Activated T-helper 9 cell treated with anti-CD3 and anti-CD28 coated beads, Interleukin-2, amount 50 U/mL, for 16 hours (primary cell): ENCODE measurements at places on chromosomes 4 and X.

- DNase-seq: peak; percentile 2
Measured at GRCh38 chr4:104494822-104495559, at the start of gene CXXC4. TSS of gene CXXC4 (minus strand) at chr4:104494894. CDS start at chr4:104491802, 3,092 bp downstream.

DNA sequence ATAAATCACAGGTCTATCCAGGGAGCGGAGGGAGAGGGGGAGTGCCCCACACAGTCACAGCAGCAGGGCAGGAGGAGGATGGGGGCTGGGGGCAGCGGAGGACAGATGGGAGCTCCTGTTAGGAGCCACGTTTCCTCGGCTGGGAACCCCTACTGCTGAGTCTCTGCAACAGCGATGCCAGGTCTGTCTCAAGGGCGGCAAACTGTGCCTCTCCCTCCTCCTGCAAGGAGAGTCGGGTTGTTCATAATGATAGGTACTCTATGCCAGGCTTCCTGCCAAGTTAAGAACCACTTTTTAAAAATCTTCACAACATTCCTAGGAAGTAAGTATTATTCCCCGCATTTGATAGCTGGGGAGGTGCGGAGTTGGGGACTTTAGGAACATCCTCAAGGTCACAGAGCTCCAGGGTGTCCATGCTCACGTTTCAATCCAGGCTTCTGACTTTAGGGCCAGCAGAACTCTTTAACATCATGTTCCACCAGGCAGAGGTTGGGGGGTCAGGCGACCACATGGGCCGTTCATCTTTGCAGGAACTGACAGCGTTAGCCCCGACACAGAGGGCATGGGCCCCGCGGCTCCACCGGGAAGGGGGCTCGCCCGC is 98.3 kb upstream of the MAML3 start:
- DNase-seq: no peak

DNA sequence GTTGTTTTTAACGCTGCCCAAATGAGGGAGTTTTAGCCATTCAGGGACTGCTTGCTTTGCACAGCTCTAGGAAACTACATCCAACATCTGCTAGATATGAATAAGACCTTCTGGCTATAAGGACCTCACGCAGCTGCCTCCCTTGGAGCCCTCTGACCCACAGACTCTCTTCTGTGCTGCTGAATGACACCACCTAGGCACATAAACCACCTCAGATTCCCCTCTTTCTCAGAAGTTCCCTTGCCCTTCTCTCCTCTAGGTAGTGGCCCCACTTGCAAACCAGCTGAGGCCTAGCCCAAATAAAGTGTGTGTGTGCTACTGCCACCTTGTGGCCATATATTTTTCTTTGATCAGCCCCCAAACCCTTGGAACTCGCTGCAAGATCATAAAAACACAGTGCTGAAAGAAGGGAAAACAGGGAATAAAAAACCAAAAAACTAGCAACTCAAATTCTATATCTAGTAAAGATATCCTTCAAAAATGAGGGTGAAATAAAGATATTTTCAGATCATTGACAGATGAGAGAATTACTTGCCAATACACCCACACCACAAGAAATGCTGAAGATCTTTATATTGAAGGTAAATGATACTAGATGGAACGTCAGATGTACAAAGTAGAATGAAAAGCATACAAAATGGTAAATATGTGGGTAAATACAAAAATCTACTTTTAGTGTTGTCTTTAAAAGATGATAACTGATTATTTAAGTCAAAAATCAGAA is 265.9 kb downstream of the ADAMTS3 start:
- no peak for DNase-seq

- DNase-seq: no peak
Measured at GRCh38 chrX:110089656-110090403, 86.9 kb downstream of the TMEM164 start.

DNA sequence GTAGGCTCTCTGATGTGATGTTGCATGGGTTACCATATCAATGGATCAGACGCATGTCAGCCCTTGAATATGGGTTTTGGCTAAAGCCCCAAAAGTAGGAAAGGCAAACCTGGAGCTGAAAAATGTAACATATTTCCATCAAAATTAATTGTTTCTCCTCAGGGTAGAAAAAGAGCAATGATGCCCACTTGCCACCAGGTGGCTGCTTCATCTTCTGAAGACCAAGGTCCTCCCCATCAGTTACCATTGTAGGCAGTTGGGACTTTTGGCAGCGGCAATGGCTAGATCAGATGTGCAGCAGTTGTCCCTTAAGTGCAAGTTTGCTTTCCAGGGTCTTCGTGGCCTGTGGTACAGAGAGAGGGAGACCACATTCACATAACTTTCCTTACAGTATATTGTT is 118.2 kb downstream of the NAF1 start:
- DNase-seq: no peak

DNA sequence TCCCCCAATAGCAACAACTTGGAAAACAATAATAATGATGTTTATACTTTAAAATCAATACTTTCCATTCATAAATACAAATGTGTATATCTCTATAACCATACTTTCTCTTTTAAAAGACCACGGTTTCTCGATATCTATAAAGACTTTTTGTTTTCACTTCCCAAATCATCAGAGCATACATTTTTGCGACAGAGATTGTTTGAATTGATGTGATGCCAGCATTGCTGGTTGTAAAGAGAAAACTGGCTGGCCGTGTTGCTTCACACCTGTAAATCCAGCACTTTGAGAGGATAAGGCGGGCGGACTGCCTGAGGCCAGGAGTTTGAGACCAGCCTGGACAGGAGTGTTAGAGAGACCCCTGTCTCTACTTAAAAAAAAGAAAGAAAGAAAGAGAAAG is 77.6 kb upstream of the ZNF518B start:
- DNase-seq: no peak

DNA sequence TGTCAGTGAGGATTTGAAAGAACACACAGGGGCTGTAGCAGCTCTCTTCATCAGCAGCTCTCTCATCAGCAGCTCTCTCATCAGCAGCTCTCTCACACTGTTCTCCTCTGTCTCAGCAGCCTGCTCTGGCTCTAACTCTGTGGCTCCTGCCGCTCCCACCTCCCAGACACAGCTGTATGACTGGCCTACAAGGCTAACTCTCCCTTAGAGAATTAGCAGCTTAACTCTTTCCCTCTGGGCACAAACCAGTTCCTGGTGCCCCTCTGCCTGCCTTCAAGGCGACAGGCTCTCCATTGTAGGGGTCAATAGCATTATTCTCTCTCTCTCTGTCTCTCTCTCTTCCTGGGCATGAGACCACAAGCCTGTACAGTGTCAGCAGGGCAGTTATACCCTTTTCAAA is 385.6 kb upstream of the PCDH10 start:
- no peak for DNase-seq

DNA sequence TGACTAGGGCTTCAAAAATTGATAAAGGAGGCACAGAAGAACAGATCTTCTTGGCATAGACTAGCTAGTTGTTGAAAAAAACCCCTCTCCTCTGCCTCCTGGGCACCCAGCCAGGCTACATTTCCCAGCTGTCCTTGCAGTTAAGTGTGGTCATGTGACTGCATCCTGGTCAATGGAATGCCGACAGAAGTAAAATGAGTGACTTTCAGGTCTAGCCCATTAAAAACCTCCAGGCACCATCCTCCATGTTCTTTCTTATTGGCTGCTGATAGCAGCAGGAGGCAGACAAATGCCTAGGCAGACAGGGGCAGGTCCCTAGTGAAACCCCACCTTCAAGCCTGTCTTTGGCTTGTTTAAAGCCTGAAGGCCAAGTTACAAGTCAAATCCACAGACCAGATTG is 35.3 kb downstream of the ATXN3L start:
- DNase-seq: no peak

DNA sequence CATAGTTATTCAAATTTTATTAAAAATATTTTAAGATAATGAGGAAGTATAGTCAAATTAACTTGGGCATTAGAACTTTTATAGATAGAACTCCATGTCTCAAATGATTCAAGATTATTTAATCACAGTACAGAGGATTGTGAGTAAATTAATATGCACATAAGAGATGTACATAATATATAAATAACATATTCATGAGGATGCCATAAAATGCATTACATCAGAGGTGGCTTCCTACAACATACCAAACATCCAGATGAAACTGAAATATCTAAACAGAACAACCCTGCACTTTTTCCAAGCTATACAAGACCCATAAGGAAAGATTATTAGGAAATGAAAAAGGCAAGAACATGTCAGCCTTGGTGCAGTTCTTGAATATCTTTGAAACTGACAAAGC is 91.3 kb upstream of the NAP1L5 start:
- DNase-seq: no peak

- no peak for DNase-seq
Measured at GRCh38 chrX:77953302-77953701, 16.1 kb downstream of the PGAM4 start.

- no peak for DNase-seq
Measured at GRCh38 chr4:133920236-133920635, 281.4 kb downstream of the PABPC4L start.

DNA sequence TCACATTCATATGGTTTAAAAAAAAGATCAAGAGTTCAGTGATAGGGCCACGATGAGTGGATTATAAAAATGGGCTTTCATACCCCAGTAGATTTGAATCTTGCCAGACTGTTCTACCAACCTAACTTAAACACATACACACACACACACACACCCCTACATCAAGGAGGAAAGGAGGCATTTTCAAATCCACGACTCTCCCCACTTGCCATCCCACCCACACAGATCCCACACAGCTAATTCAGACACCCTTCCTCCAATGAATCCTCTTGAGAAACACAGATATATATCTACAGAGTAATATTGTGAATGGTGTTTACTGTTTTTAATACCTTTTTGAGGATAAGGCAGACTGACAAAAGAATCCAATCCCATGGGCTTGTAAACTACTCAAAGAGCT is 16.8 kb downstream of the SUPT20HL1 start:
- no peak for DNase-seq

GRCh38 chr4:183621875-183622274 is 37.1 kb downstream of the RWDD4 start:
- no peak for DNase-seq

- DNase-seq: no peak
Measured at GRCh38 chrX:34918856-34919255, 23.7 kb upstream of the FAM47B start.

DNA sequence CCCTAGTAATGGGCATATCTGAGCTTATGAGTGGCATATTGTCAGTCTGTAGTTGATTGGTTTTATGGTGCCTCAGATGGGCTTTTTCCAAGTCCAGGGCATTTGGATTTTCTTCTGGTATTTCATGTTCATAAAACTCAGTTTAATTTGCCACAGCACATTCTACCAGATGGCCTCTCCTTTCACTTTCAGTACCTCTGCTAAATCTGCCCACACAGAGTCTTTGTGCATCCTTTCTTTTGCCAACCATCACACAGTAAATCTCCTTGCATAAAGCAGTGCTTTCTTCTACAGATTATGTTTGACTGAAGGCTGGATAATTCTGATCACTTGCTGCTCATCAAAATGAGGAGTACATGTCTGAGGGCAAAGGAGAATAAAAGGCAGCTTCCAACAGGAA is 98.2 kb downstream of the HS6ST2 start:
- no peak for DNase-seq

GRCh38 chrX:123324625-123325024 is 140.5 kb downstream of the GRIA3 start:
- DNase-seq: no peak

GRCh38 chrX:85244450-85245211 is 840 bp downstream of the ZNF711 start:
- no peak for DNase-seq

GRCh38 chr4:42398871-42399331 is 1.6 kb downstream of the SHISA3 start:
- DNase-seq: no peak

DNA sequence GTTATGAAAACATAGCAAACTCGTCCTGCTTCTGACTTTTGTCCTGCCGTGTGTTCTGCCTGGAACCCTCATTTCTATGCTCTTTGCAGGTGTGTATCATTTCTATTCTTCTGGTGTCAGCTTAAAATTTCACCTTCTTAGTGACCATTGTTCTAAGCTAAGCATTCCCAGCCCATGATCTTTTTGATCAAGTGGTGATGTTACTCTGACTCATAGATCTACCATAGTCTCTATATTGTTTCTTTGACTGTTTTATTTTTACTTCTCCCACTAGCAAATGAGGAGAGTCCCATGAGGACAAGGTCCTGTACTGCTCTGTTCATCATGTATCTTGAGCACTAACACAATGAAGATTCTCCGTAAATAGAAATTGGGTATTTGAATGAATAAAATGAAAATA is 14.1 kb upstream of the CXCL6 start:
- no peak for DNase-seq

DNA sequence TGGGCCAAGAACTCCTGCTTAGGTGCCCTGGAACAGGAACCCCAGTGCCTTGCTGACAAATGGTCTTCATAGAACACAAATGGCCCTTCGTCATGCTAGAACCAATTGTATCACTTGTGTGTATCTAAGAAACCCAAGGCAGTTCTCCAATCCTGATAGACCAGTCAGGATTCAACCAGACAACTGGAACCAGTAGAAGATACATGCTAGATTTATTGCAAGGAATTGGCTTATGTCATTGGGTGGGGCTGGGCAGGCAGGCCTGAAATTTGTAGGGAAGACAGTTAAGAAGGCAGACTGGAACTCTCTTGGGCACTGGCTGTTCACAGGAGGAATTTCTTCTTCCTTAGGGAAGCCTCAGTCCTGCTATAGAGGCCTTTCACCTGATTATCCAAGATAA is 17.0 kb upstream of the TBL1X start:
- no peak for DNase-seq

DNA sequence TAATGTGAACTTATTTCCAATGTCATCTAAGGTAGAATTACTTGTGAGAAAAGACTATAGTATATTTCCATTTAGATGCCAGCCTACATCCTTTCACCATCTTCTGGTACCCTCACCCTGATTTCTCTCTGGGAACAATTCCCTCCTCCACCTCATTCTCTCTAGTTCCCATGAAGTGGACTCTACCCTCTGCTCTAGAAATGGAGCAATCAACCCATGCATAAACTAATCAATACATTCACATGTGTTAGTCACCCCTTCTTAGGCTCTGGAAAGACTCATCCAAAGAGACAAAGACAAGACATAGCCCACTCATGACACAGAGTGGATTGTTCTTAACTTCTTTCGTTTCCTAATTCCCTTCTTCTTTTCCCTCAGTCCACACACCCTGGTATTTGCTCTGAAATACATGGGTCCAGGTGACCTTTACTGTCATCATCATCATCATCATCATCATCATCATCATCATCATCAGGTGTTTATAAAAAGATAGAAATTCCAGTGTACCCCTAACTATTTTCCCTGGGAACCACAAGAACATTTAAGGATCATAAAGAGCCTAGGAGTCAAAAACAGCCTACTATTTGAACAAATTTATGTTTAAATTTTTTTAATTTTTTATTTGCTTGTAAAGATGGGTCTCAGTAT is 298.9 kb upstream of the GALNT7 start:
- no peak for DNase-seq

DNA sequence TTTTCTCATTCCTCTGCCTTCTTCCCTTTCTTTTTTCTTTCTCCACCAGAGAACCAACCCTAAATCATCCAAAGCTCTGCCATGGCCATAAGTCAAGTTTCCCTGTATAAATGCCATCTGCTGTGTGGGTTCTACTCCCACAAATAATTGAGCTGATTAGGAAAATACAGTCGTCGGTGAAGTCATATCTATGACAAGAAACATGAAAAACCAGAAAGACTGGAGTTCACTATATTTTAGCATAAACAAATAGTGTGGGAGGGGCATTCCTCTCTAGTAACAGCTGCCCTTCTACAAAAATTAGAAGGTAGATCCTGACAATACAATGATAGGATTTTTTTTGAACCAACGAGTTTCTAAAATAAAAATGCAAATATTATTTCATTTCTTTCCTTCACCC is 48.8 kb downstream of the SPOCK3 start:
- DNase-seq: no peak
